ENCODE measurements at places on chromosomes 13 and 19. TPM values are rescaled to one million over a fixed set of nuclear protein-coding genes. Genes with fewer than 3 reads are reported as not detected.
A peak's percentile ranks its signal among the peaks of the same experiment; 100 is the strongest.

DNA sequence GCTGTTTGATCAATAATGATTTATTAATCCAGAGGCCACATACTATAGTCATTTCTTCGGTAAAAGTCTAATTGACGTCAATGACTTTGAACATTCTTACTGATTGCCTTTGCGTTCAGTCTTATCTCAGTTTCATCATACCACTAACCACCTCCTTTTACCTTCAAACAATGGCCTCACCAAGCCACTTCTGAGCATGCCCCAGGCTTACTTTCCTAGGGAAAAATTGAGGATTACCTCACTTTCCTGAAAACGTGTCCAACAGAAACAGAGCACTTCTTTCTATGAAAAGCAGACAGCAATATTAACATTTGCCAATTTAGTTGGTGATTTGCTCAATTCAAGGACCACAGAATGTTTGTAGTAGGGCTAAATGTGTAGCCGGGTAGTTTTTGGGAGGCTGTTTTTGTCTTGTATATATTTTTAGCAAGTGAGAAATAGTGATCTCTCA, 157.6 kb downstream of the KLF5 start:
- DNase-seq, result no peak

DNA sequence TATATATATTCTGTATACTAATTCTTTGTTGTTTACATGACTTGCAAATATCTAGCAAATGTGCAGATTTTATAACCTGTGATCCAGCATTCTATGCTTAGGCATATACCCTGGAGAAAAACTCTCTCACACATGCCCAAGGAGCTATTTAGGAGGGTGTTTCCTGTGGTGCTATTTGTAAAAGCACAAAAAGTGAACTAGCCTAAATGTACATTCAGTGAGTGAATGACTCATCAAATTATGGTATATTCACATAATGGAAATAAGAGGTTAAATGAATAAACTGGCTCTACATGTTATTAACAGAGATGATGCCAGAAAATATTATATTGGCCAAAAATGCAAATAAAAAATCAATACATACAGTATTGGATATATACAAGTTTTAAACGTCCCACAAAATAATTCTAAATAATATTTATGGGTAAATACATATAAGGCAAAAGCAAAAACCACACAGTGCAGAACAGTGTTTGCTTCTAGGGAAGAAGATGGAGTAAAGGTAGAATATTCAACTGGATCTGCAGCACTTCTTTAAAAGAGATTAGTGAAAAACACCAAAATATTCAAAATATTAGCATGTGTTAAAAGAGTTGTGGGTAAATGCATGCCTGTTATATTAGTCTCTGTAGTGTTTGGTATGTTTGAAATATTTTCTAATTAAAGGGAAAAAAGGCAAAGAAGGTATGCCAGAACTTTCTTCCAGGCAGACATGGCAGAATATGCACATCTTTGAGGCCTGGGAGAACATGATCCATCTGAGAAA, 344.7 kb downstream of the KLF5 start:
- no peak for DNase-seq

DNA sequence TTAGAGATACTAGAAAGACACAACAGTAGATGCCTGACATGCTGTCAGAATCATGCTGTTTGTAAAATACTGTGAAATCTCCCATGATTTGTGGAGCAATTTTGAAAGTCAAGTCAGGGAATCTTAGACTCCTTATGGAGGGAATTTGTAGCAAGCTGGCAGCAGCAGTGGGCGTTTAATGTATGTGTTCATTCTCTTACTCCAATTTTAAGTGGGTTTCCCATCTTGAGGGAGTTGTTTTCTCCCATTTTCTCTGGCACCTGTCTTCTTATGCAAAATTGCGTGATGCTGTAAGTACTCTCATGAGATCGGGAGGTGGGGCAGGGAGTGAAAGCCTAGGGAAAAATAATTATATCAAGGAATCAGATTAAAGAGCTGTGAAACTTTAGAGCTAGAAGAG, 16.0 kb upstream of the GTF2F2 start:
- no peak for DNase-seq

DNA sequence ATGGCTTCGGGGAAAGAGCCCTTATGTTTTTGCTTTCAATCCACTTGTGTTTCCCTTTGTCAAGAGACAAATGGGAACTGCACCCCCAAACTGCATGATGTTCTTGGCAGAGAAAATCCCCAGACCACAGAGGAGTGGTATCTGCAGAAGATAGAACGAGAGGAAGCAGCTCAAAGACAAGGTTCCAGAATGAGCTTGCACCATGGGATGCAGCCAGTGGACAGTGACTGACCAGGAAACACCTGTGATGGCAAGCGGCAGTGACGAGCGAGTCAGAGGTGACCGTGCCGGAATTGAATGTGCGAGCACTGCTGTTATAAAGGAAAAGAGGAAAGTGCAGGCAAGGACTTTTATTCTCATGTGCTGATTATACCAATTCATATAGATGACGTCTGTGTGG, 46.3 kb downstream of the IRS2 start:
- DNase-seq, result no peak

GRCh38 chr19:2494447-2495129, 18.7 kb downstream of the GADD45B start:
- DNase-seq, result peak; percentile 57

DNA sequence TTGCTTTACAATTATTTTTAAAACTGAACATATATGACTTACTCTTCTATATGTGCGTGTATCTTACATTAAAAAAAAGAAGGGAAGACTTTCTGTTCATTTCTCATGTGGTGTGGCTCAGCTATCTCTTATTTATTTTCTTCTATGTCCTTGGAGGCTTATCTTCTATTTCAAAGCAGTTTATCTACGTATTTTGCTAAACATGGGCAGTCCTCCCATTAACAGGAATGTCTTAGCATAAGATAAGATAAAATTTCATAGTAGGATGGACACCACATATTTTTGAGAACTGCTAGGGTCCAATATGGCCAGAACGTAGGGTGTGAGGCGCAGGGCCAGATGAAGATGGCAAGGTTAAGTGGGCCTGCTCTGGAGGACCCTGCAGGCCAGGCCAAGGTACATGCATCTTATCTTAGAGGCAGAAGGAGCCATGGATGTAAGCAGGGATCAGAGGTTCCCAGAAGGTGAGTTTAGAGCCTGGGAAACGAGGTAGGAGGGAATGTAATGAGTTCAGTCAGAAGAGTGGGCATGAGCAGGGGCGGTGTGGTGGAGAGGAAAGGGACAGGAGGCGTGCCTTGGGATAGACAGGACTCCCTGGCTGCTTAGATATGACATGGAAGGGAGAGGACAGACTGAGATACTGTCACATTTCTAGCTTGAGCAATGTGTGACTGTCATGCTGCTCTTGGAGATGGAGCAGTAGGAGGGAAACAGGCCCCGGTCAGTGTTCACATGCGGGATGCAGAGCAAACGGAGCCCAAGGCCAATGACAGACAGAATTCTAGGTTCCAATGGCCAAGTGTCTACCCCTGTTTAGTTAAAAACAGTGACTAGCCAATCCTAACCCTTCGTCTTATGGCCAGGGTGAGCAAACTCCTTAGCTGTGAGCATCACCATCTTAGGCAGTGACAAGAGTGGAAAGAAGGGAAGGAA, 68.6 kb upstream of the MEDAG start:
- DNase-seq, result no peak

- DNase-seq, result no peak
Observed at GRCh38 chr13:71727662-71728061, 139.3 kb downstream of the DACH1 start.

DNA sequence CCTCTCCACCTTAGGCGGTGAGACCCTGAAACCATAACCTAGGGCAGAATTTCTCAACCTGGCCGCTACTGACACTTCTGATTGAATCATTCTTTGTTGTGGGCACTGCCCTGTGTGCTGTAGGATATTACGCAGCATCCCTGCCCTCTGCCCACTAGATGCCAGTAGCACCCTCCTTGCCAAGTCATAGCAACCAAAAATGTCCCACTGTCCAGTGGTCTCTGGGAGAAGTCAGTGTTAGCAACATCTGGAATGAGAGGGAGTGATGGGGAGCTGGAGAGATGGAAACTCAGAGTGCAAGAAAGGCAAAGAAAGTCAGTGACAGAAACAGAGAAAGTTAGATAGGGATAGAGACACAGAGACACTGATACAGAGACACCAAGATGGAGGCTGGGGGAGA, 13.6 kb downstream of the KLK4 start:
- no peak for DNase-seq

DNA sequence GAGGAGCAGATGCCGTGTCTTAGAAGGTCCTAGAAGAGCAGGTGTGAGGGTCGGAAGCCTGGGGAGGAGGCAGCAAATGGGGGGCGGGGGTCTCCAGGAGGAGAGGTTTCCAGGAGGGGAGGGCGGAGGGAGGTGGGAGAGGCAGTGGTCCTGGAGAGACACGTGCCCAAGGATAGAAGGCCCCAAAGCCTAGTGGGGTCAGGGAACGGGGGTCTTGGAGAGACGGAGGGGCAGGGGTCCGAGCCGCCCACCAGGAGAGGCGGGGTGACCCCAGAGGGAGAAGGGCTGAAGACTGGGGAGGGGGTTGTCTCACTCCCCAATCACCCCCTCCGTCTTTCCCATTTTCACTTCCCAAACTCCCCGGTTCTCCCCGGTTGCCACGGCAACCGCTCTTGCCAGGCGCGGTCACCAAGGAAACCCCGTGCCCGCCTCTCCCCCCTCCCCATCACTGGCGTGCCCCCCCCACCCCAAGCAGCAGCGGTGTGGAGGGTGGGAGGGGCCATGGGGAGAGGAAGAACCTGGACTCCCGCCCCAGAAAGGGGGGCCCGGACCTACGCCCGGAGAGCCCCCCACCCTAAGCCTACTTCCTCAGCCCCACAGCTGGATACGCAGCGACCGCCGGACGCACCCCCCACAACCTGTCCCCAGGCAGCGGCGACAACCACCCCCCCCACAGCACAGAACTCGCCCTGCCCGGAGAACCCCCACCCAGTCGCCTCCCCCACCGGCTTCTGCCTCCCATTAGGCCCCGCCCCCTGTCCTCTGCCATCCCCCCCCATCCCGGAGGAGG, 988 bp downstream of the LRRC4B start:
- no peak for DNase-seq

- DNase-seq, result no peak
Observed at GRCh38 chr19:57210381-57210780, 19.1 kb downstream of the ZNF264 start.

DNA sequence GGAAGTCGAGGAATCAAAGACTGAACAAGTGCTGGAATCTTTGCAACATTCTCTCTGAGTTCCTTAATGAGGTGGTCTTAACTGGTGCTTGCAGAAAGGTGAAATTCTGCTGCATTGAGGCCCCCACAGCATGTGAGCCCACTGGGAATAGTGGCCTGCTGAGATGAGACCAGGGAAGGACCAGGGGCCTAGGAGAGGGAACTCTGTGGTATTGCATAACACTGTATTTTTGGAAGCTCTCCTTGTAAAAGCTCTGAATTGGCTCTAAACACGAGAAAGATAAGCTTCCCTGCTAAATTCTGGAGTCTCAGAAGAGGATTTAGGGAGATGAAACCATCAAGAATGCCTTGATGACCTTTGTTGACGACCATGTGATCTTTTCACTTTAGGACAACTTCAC, 100.4 kb upstream of the TSC22D1 start:
- DNase-seq, result no peak

- DNase-seq, result peak; percentile 37
Observed at GRCh38 chr13:44021422-44021821, 141.7 kb downstream of the LACC1 start.

DNA sequence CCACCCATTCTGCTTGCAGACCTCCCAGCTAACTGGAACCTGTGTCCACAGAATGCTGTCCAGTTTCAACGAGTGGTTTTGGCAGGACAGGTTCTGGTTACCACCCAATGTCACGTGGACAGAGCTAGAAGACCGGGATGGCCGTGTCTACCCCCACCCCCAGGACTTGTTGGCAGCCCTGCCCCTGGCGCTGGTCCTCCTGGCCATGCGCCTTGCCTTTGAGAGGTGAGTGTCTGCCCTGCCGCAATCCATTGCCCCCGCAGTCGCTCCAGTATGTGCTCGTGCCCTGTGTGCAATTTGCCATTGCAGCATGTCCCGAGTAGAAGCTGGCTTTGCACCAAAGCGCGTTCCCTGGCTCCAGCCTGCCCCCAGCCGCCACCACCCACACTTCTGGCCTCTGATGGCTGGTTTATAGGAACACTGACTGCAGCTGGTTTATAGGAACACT, 41.9 kb downstream of the CERS4 start:
- DNase-seq, result peak; percentile 45

DNA sequence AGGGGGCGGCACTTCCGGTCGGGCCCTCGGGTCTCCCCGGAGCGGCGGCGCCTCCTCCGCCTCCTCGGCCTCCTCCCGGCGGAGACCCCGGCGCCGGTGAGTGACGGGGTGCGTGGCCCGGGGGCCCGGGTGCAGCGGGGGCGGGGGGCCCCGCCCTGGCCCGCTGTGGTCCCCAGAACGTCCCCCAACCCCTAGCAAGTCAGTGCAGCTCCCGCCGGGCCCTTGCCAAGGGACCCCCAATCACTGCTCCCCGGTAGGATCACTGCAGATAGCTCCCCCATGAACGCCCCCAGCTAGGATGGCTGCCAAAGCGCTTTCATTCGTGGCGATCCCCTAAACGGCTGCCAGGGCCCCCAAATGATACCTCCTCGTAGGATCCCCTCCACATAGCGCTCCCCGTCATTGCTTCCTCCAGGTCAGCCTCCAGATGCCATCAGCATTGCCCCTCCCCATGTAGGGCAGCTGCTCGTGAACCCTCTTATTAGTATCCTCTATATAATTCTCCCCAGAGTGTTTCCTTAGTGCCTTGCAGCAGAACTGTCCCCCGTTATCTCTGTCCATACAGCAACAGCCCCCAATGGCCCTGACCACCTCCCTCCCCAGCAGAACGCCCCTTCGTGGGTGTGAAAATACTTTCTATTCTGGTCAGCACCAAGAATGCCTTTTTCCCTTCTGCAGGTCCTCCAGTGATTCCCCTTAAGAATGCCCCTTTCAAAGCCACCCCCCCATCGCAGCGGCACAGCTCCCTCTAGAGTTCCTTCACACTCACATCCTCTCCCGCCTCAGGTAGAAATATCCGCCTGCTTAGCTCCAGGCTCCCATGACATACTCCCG, at the start of gene ZNF865:
Gene ZNF865 (plus strand): TSS at position 11 of the 834 bp plus-strand sequence. CDS start 7,972 bp downstream, outside the sequence.
- peak; percentile 80 for DNase-seq

GRCh38 chr13:43284162-43284561, 260.8 kb downstream of the DNAJC15 start:
- no peak for DNase-seq

GRCh38 chr19:33443638-33444561, 70.4 kb downstream of the CEBPG start:
- DNase-seq, result no peak

CPB2 gene
- not detected for total RNA-seq

FFAR2 gene
- not detected for total RNA-seq

MIDN gene
- 30.6 TPM for total RNA-seq

ZNF626 gene
- 45.9 TPM for total RNA-seq

SLC17A7 gene
- total RNA-seq, result 0.31 TPM

HIF3A gene
- total RNA-seq, result not detected

GRK1 gene
- not detected for total RNA-seq

DCLK1 gene
- total RNA-seq, result 210 TPM

GARIN5A gene
- total RNA-seq, result 3.0 TPM

ZNF284 gene
- total RNA-seq, result 3.6 TPM

GIPC3 gene
- 0.19 TPM for total RNA-seq

ACP4 gene
- total RNA-seq, result not detected

EMC10 gene
- total RNA-seq, result 207 TPM

FCHO1 gene
- total RNA-seq, result not detected
